ENCODE measurements at places on chromosomes 16 and 17.

GRCh38 chr16:66036793-66037715 lies 329.4 kb upstream of the CDH5 start:
- DNase-seq = no peak

DNA sequence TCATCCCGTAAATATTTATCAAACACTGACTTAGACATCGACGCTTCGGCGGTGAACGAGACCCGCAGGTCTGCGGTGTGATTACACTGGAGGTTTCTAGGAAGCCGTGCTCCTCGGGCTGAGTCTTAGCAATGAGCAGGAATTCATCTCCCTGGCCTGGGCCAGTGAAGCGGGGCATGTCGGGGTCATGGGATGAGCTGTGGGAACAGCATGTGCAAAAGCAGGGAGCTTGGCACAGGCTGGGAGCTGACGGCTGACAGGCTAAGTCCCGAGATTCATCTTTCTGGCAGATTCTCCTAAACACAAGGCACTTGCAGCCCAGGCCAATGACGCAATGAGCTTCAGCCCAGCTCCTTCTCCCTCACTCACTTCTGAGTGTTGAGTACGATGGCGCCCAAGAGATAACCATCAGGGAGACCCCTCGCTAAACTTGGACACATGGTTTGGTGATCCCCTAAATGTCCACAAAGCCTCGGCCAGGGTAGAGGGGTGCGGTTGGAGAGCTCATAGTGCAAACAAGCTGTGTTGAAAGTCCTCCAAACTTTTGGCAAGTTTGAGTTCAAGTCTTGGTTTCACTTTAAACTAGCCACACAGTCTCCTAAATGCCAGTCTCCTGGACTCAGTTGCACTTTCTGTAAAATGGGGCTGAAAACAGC lies 12.8 kb downstream of the CRISPLD2 start:
- no peak for DNase-seq

DNA sequence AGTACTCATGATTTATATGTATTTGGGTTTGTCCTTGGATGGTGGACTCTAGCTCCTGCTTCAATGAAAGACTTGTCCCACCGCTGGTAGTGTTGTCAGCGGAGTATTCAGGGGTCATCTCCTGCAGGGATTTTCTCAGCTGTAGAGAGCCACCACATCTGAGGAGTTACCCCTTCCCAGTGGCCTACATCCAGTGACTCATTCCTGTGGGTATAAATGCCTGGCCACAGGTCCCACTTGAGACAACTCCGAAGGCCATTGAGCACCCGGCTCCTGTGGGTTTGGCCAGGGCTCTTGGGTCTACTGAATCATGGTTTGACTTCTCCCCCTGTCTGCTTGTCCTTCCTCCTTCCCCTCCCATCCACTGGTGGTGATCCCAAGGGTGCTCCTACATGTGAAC lies 34.6 kb upstream of the WSB1 start:
- DNase-seq = no peak

DNA sequence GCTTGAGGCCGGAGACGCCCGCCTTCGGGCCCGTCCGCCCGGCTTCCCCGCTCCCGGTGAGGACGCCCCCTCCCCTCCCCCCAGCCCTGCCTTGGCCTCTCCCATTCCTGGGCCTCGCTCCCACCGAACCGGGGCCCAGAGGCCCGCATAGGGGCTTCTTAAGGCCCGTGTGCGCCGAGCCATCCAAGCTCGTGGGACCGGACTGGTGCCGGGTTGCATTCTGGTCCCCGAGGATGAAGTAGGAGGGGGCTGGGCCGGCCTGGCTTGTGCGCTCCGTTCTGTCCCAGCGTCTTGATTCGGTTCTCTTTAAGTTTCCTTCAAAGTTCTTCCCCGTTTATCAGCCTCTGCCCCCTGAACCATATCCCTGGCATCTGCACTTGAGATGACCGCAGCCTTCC lies 488 bp downstream of the SENP3 start:
- no peak for DNase-seq

GRCh38 chr16:12228602-12229499 lies 252.3 kb downstream of the SNX29 start:
- no peak for DNase-seq

GRCh38 chr16:83475108-83475507 lies 332.7 kb upstream of the HSBP1 start:
- DNase-seq = no peak

DNA sequence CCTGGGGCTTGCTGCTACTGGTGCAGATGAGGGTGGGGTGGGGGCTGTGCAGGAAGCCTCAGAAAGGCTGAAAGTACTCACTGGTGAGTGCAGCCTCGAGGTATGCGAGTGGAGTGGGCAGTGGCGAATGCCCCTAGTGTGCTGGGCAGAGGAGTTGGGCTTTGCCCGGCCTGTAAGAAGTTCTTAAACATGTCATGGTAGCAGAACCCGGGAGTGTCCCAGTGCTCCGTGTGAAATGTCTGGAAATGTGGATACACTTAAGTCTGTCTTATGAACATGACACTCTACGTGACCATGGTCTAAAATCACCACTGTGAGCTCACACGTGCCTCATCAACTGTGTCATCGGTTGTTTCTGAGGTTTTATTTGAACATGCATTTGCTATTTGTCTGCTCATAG lies 1.7 kb downstream of the SMTNL2 start:
- no peak for DNase-seq

DNA sequence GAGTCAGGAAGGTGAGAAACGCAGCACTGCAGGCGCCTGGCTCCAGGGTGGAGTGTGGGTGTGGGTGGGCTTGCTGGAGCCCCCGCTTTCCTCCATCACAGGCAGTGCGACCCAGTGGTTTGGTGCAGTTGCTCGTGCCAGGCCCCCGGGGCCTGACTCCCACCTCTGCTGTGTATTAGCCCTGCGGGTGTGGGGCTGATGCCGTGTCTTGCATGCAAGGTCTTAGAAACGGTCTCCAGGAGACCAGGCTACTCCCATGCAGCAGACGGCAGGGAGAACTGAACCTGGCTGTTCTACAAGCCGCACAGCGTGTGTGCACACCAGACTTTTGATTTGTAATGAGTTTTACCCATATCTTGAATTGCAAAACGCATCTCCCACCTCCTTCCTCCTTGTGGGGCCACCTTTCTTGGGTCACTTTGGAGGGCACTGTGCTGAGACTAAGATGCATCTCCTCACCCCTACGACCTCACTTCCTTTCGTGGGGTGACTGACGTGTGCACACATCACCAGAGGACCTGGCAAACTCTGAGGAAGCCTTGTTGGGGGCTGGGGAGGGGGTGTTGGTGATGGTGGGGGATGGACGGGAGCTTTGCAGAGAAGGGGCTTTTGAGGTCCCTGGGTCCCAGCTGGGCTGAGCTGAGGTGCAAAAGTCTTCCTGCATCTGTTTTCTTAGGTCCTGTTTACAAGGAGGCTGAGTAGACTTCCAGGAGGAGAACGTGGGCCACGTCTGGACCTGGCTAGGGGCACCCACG lies 101.8 kb upstream of the TNRC6C start:
- DNase-seq = no peak

- DNase-seq = no peak
These were observed 19.7 kb downstream of the ALKBH5 start for GRCh38 chr17:18203308-18203707.

DNA sequence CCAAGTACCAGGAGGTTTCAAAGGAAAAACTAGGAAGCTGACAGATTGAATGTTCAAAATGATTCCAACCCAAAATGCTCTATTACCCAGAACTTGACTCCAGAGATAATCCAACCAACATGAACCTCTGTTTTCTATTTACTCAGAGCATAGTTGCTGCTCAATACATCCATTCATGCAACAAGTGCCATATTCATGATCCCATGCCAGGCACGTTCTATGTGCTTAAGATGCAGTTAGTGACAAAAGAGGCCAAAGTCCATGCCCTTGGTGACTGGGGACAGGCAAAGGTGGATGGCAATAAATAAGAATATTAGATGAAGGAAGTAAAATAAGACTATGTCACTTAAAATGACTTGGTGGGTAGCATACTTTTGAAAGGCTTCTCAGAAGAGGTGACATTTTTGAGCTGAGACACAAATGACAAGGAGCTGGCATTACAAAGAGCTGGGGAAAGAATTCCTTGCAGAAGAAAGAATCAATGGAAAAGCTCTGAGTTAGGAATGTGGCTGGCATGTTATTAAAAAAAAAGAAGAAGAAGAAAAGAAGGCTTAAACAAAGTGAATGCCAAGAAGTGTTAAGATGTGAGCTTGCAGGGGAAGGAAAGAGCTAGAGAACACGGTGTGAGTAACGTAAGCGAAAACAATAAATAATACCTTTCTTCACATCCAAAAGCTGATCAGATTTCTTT lies 34.5 kb downstream of the TOX3 start:
- no peak for DNase-seq

- no peak for DNase-seq
These were observed 114.5 kb downstream of the ABCC6 start for GRCh38 chr16:16108759-16109158.

GRCh38 chr16:66950437-66950836 lies 10.6 kb upstream of the CES3 start:
- DNase-seq = no peak

GRCh38 chr16:57800200-57801097 lies 1.8 kb downstream of the KIFC3 start:
- DNase-seq = no peak

- no peak for DNase-seq
These were observed 1.5 kb downstream of the PLA2G15 start for GRCh38 chr16:68246666-68247065.

DNA sequence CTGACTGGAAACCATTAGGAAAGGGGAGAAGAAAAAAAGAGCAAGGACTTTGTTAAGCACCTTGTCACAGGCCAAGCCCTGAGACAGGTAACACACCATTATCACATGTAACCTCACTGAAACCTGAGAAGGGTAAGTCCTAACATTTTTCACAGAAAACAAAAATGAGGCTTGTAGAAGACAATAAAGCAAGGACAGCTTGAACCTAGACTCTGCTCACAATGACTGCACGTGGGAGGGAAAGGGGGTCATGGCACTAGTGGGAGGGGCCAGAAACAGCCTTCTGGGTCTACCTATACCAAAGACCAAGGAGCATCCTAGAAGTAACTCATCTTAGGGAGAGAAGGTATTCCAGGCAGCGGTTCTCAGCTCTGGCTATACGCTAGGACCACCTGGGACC lies 7.5 kb downstream of the TK2 start:
- no peak for DNase-seq

- DNase-seq = no peak
These were observed 36.8 kb upstream of the ZC3H18 start for GRCh38 chr16:88533381-88533917.

DNA sequence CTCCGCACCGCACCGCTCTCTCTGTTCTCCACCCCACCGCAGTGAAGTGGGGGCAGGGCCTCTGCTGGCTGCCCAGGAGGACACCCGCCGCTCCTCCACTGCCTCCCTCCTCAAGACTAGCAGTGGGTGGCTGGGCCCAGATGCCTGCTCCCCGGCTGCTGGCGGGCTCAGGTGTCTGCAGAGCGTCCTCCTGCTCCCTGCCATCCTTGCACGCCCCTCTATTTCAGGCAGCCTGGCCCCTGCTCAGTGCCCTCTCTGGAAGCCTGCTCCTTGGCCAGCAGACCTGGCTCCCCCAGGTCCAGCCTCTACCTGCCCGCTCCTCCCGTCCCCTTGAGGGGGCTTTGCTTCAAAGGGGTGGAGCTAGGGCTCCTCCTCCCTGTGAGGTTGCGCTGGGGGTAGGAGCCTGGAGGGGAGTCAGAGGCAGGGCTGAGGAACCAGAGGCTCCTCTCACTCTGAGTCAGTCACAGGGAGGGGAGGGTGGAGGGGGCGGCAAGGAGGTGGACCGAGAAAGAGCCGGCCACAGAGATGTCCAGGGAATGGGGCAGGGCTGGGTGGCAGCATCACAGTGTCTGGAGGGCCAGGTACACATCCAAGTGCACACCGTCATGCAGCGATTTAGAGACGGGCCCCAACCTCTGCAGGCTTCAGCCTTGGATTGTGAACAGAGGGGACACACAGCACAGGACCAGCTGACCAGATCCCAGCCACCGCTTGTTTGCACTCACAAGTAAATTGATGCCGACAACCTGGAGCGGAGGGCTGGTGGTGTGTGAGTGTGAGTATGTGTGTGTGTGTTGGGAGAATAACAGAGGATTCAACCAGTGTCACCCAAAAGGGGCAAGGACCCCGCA lies 9.8 kb upstream of the TMEM92 start:
- DNase-seq = no peak

DNA sequence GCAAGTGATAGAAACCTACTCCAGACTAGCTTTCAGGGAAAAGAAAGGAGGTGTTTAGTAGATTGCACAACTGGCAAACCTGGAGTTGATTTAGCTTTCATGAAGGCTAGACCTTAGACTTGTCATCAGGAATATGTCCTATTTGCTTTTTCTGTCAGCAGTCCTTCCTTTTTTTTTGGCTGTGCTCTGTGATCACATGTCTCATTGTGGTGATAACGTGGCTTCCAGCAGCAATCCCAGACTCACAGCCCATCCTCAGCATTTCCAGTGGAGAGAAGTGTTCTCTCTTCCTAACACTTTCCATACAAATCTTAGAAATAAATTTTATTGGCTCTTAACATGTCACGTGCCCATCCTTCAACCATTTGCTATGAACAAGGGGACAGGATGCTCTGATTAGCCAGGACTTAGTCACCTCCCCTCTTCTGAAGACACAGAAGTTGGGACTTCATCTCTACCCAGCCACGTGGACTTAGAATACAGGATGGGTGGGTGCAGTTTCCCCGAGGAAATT lies 74.7 kb downstream of the CDH13 start:
- DNase-seq = no peak

DNA sequence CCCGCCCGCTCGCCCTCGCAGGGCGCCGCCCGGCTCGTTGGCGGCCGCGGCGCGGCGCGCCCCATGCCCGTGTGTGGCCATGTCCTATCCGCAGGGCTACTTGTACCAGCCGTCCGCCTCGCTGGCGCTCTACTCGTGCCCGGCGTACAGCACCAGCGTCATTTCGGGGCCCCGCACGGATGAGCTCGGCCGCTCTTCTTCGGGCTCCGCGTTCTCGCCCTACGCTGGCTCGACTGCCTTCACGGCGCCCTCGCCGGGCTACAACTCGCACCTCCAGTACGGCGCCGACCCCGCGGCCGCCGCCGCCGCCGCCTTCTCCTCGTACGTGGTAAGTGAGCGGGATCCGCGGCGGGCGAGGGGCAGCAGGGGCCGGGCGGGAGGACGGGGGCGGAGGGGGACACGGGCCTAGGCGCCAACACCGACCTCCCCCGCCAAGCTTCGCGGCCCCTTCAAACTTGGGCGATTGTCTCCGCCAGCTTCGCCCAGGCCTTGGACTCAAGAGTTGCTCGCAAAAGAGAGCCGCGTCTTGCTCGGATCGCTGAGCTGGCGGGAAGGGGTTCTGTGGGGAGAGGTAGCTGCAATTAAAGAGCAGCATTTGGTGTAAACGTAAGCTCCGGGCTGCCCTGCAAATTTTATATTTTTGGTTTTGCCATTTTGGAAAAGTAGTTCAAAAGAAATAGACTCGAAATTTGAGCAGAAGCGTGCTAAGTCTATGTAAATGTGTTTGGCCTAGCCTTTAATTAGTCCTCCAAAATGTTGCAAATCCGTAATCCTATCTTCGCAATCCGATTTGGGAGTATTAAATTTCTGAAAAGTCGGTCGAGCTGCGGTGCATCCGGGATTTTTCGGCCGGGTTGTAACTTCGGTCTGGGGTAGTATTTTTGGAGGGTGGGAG lies 702 bp downstream of the IRX5 start:
- no peak for DNase-seq

- no peak for DNase-seq
These were observed 151.2 kb downstream of the CCDC182 start for GRCh38 chr17:57593739-57594462.

GRCh38 chr16:8320131-8320530 lies 270.2 kb downstream of the TMEM114 start:
- DNase-seq = no peak

- no peak for DNase-seq
These were observed 69.0 kb downstream of the GRIN2A start for GRCh38 chr16:10113248-10113647.
